ENCODE measurements at places on chromosomes 12 and 14.

DNA sequence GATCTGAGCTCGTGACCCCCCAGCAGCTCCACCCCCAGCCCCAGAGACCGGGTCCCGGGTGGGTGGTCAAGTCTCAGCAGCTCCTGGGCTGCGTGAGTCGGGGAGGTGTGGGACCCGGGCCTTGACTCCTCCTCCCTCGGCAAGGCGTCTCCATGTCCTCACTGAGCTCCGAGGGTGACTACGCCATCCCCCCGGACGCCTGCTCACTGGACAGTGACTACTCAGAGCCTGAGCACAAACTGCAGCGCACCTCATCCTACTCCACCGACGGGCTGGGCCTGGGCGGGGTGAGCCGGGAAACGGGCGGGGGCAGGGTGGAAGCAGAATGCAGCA is 28.1 kb downstream of the PIGH start:
- DNase-seq, result no peak

- no peak for DNase-seq
These were observed 4.7 kb upstream of the SSH1 start for GRCh38 chr12:108861878-108862587.

DNA sequence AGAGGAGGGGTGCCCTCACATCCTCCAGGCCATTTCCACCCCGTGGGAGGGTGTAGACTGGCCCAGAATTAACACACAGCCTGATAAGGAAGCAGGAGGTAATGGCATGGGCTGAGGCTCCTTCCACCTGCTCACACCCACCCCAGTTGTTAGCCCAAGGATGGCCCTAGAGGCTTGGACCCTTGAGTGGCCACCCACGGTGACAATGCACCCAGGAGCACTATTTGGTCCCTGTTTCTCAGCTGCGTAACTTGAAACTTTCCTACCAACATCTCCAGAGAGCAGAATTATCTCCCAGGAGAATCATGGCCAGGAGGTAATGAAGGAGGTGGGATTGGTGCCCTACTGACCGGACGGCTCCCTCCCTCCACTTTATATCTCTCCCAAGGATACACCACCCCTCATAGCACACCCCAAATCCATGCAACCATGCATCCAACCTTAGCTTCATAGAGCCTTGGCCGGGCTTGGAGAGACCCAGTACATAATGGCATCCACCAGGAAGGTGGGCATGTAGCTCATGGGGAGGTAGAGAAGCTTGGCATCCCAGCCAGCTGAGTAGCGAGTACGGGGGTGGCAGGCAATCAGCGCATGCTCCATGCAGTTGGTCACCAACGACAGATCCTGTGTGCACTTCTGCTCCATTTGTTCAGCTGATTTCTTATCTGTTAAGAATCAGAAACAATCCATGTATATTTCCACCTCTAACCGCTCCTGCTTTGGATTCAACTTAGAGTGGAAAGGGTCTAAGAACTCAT is 5.6 kb downstream of the RDH16 start:
- no peak for DNase-seq

DNA sequence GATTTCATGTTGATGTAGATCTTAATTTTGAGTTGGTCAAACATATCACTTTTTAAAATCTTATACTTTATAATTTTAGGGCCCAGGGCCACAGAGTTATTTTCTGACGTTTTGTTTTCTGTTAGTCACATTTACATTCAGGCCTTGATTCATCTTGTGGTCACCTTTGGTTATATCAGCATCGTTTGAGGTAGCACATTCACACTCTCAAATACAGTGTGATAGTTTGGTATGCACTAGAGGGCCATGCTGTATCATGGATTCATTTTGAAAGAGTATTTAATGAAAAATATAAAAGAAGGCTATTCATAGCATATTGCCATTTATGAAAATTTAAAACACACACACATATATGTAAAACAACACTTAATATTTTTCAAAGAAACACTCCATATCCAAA is 274.6 kb downstream of the RAD51B start:
- no peak for DNase-seq

- no peak for DNase-seq
These were observed 938.0 kb upstream of the FLRT2 start for GRCh38 chr14:84591827-84592445.

DNA sequence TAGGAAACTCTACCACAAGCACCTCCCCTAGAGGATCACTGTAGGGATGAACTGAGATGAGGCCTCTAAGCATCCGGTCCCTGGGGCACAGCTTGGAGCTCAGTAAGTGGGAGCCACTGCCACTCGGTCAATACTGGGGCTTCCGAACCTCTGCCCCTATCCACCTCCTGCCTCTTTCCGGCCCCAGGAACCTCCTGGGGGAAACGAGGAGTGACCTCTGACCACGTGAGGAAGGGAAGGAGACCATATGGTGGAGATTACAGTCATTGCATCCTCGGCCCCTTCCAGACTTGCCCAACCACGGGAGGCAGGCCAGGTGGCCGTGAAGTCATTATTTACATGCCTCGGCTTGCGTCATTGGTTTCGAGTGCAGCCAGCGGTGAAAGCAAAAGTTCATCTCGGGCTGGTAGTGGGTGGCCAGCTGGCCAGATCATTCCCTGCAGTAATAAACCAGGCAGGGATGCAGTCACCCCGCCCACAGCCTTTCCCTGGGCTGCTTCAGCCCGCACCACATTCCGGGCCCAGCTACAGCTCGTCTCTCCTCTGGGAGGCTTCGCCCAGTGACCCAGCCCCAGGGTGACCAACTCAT is 65.4 kb downstream of the C14orf132 start:
- DNase-seq, result no peak

GRCh38 chr12:41213107-41213506 is 25.0 kb downstream of the PDZRN4 start:
- no peak for DNase-seq

DNA sequence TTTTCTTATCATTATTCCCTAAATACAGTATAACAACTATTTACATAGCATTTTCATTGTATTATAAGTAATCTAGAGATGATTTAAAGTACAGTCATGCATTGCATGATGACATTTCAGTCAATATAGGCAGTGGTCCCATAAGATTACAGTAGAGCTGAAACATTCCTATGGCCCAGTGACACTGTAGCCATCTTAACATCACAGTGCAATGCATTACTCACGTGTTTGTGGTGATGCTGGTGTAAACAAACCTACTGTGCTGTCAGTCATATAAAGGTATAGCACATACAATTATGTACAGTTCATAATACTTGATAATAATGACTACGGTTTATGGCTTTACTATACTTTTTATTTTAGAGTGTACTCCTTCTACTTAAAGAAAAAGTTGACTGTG is 13.3 kb downstream of the LLPH start:
- DNase-seq, result no peak

GRCh38 chr12:108282160-108282559 is 57.0 kb downstream of the CMKLR1 start:
- DNase-seq, result no peak

DNA sequence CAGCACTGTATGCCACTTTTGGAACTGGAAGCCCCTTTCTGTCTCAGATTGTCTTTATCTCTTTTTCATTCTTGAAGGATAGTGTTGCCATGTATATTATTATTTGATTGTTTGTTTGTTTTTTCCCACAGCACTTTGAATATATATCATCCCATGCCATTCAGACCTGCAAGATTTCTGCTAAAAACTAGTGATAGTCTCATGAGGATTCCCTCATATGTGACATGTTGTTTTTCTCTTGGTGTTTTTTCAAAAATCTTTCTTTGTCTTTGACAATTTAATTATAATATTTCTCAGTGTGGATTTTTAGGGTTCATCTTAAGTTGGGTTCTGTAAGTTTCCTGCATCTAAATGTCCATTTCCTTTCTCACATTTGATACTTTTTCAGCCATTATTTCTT is 36.8 kb upstream of the SCAF11 start:
- DNase-seq, result no peak

- no peak for DNase-seq
These were observed at the start of gene RDH16 for GRCh38 chr12:56957229-56958052. Gene RDH16, minus strand, starts transcription at chr12:56957608. Its CDS starts 146 bp downstream, at chr12:56957462.

DNA sequence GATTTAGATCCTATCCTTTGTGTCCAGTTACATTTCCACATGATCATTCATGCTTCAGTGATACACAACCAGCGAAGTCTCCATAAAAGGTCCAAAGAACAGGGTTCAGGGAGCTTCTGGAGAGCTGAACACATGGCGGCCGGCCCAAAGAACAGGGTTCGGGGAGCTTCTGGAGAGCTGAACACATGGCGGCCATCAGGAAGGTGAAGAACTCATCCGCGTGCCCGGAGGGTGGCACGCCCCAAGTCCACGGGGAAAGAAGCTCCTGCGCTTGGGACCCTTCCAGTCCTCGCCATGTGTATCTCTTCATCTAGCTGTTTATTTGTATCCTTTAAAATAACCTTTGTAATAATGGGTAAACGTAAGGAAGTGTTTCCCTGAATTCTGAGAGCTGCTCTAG is 91.9 kb upstream of the FLRT2 start:
- no peak for DNase-seq

DNA sequence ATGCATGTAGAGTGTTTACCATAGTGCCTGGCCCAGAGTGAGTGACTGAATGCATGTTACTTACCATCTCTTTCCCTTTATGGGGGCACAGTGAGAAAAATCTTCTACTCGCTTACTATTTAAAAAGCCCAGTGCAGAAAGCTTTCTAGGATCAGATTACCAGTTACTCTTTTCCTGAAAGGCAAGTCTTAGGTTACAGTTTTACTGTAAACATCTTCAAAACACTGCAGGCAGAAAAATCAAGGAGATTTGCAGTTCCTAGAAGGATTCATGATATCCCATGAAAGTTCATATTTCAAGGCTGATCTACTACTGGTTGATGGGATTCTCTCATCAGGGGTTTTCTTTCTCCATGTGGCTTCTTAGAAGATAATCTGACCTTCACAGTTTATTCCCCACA is 29.3 kb upstream of the DAAM1 start:
- DNase-seq, result no peak

DNA sequence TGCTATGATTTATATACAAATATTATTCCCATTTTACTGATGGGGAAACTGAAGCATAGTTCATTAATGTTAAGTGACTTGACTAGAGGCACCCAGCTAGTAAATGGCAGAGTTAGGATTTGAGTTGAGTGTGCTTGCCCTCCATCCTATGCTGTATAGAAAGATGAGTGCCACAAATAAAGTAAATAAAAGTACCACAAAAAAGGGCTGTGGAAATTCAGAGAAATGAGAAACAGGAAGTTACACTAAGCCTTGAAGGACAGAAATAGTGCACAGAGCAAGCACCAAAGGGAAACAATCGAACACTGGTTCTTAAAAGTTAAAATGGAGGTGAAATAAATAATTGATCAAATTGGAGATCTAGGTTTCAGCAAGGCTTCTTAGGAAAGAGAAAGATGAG is 9.2 kb upstream of the ABCD2 start:
- no peak for DNase-seq

- DNase-seq, result no peak
These were observed 11.1 kb downstream of the BCL11B start for GRCh38 chr14:99260587-99261551.

DNA sequence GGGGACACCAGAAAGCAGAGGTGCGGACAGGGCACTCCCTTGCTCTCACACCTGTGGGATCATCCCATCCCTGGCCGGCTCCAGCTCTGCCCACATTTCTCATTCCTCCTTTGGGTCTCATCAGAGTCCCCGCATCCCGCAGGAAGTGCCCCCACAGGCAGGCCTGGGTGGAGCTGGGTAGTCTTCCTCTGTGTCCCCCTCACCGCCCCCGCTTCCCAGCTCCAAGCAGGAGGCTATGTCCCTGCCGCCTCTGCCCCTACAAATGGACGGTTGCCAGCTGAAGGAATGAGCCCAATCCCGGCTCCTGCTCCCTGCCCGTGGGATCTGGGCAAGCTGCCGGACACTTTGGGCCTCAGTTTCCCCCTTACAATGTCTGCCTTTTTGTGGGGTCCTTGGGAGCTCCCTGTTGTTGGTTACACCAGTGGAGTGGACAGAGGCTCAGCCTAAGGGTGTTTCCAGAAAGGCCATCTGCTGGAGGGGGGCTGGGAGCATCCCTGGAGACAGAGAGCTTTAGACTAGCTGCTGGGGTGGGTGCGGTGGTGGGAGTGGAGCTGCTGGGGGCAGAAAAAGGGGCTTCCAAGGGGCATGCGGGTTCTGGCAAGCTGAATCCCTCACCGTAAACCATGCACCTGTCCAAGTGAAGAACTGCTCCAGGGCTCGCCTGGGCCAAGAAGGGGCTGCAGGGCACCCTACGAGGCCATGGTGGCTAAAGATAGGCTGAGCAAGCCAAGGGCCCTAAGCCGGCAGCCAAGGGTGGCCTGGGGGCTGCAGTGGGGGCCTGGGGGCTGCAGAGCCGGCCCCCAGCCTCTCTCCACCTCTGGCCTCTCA is 7.9 kb upstream of the GPR132 start:
- no peak for DNase-seq

DNA sequence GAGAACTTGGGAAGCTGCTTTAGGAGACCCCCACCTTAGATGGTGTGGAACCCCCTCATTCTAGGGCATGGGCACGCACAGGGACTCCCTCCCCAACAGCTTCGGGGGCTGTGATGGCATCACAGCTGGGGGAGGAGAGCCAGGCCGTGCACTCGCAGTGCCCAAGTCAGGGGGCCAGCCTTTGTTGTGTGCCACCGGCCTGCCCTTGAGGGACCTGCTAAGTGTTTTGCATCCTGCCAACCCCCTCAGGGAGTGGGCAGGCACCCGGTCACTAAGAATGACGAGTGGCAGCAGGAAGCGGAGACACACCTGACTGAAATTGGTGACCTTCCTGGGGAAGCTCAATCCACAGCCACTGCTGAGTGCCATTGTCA is 334.9 kb upstream of the SFSWAP start:
- no peak for DNase-seq

DNA sequence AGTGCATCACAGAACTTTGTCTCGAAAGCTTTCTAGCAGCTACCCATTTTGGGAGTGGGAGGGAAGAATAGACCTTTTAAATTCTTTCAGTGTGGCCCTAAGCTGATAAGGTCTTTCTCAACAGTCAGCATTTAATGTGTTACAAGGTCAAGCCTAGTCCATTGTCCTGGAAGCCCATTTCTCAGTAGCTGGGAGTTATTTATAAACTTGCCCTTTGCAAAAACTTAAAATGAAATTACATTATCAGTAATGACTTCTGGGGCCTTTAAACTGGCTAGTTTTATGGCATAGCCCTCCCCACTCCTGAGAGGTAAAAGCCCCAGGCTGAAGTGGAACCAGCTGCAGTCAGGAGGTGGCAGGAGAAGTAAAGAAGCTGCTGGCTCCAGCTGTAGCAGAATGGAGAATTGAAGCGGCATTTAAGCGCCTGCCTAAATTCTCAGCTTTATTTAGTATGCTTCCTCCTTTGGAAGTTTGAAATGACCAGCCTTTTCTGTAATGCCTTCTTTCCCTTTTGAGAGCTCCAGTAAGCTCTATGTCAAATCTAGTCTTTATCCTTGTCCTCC is 12.4 kb downstream of the COPZ1 start:
- DNase-seq, result no peak

DNA sequence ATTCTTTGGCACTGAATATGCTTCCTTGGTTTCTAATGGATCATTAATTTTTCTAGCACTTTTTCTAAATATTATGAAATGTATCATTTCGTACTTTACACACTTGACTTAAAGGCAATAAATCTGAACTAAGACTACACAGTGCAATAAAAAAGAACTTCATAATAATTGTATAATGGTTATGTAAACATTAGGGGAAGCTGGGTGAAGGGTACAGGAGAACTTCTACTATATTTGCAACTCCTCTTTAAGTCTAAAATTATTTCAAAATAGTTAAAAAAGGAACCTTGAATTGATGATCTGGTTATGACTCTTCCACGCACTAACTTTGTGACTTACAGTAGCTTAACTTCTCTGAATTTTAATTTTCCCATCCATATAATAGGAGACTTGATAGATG is 5.1 kb upstream of the NOVA1 start:
- no peak for DNase-seq
